ENCODE measurements at places on chromosomes 4 and X.
A peak's percentile ranks its signal among the peaks of the same experiment; 100 is the strongest.

GRCh38 chr4:25783126-25783525, 79.7 kb downstream of the SEL1L3 start:
- DNase-seq, result no peak

- DNase-seq, result peak; percentile 80
These were observed 61.0 kb downstream of the HPRT1 start for GRCh38 chrX:134520860-134521390.

DNA sequence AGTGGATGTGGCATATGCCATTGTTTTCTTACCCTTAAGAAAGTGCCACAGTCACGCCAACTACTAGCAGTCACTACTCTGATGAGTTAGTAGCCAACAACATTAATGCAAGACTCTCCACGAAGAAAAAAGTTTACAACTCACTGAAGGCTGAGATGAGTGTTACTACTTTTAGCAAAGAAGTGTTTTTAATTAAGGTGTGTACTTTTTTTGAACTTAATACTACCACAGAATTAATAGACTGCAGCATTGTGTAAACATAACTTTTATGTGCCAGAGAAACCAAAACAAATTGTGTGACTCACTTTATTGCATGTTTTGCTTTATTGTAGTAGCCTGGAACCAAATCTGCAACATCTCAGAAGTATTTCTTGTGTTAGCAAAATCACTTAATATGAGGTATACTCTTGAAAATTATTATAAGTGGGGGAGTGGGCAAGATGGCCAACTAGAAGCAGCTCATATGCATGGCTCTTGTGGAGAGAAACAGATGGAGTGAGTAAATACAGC, 2.2 kb upstream of the UGT2B4 start:
- no peak for DNase-seq

- DNase-seq, result no peak
These were observed 1535.3 kb upstream of the PCDH10 start for GRCh38 chr4:131613824-131614216.

GRCh38 chr4:169167957-169168858, 102.5 kb downstream of the SH3RF1 start:
- no peak for DNase-seq

DNA sequence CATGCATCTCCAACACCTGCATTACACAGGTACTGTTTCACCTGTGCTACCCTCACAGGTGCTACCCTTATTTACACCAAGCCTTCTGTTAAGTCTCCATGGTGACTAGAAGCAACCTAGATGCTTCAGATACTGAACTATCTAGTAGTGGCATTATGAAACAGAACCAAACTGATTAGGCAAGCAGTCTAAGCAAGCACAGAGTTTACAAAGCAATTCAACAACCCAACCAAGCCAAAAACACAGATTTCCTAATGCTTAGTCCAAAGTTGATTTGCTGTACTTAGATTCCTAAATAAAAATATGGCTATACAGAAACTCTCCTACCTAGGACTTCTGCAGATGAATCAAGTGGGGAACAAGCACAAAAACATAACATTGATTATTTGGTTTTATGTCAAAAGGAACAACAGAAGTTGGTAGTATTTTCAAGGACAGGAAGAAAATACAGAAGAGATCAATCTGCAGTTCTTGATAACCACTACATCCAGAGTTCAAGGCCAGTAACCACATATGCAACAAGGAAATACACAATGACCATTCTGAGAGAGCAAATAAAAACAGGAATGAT, 3.2 kb downstream of the TAPT1 start:
- no peak for DNase-seq

GRCh38 chr4:76155979-76156378, 7.8 kb upstream of the NUP54 start:
- no peak for DNase-seq

DNA sequence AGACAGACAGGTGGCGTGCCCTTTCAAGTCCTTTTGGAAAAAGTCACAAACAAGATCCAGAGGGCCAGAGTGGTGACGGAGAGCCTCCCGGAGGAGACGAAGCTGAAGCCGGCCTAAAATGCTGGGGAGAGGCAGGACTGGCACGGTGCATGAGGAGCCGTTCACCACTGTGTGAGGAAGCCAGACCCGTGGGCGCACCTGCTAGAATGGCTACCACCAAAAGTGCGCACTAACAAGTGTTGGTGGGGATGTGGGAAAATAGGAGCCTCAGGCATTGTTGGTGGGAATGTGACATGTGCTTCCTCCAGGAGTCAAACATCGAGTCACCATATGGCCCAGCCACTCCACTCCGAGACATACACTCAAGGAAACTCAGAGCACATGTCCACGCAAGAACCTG, 67.4 kb upstream of the HELT start:
- no peak for DNase-seq

DNA sequence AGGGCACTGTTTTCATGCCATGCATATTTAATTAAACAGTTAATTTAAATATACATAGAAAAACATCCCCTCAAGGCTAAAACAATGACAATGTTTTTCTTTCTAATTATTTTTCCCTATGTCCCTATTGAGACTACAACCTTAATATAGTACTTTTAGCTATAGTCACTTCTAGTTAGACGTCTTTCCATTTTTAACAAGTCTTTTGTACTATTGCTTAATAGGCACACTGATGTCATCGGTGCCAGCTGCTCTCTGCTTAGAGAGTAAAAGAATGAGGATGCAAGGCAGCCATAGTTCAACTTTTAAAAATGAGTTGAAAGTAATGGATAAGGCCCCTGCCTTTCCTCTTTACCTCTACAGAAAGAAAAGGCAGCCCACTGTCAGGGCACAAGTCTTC, 191.1 kb downstream of the KCTD8 start:
- DNase-seq, result peak; percentile 34

- DNase-seq, result no peak
These were observed 46.7 kb downstream of the MAOB start for GRCh38 chrX:43835559-43835958.

DNA sequence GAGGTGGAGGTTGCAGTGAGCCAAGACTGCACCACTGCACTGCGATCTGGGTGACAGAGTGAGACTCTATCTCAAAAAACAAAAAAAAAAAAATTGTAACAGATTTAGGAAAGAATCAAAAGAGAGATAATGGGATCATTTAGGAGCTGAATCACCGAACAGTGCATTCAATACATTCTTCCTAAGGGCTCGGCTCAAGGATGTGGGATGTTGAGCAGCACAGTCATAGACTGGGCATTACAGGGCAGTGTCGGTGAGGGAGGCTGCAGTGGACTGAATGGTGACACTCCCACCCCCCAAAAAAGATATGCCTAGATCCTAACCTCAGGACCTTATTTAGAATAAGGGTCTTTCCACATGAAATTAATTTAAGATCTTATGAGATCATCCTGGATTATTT, 70.0 kb downstream of the EVC2 start:
- peak; percentile 43 for DNase-seq

DNA sequence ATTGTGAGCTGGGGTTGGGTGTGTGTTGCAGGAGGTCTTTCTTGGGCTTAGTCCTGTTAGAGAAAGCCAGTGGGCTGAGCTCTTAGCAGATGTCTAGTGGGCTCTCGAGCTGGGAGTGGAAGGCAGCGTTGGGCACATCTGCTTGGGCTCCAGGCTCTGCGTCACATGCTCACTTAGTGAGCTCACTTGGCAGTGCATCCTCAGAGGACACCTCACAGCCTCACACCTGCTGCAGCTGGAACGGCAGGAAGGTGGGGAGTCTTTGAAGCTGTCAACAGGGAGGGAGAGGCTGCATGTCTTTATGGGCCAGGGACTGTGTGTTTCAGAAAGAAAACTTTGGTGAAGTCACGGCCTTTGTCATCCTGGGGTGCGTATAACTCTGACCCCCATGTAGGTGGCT, 82.2 kb downstream of the PSAPL1 start:
- DNase-seq, result no peak

DNA sequence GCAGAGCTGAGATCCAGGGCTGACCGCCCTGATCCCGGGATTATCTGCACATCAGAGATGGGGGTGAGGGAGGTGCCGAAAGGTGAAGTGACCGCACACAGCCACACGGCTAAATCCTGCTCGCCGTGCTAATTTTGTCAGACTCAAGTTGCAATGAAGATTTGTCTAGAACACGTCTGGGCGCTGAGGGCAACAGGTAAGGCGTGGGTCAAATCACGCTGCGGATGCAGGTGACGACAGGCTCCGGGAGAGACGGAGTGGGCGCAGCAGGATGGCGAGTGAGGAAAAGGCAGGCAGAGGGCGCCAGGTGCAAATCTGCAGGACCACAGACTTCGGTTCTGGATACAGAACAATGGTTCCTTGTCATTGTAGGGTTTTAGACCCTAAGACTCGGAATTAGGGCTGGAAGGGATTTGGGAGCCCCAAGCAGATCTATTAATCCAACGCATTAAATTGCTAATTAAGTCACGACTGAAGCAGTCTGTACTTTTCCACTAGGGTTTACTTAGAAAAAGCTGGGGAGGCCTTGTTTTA, 1.9 kb upstream of the TBC1D14 start:
- DNase-seq, result peak; percentile 44

- peak; percentile 10 for DNase-seq
These were observed 96.2 kb upstream of the APOOL start for GRCh38 chrX:84907324-84907968.

GRCh38 chrX:23896981-23897380, 10.8 kb downstream of the APOO start:
- DNase-seq, result no peak

- DNase-seq, result peak; percentile 47
These were observed 19.4 kb downstream of the MTM1 start for GRCh38 chrX:150587585-150588503.

DNA sequence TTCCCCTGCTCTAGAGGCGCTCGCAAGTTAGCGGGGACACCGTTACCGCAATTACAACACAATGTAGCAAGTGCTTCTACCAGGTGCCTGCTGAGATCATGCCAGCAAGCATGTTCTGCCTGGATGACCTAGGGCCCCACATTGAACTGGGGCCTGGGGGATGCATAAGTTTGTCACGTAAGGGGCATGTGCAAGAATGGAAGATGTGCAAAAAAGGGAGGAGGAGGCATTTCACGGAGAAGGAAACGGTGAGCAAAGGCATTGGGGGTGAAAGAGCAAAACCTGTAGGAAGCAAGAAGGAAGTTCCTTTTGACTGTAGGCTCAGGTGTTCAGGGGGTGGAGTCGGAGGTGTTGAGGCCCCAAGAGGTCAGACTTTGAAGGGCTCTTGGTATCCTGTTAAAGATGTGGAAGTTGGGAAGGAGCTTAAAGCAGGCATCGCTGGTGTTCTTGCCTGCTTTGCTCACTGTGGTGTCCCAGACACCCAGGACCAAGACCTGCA, 602 bp upstream of the SCARB2 start:
- no peak for DNase-seq

DNA sequence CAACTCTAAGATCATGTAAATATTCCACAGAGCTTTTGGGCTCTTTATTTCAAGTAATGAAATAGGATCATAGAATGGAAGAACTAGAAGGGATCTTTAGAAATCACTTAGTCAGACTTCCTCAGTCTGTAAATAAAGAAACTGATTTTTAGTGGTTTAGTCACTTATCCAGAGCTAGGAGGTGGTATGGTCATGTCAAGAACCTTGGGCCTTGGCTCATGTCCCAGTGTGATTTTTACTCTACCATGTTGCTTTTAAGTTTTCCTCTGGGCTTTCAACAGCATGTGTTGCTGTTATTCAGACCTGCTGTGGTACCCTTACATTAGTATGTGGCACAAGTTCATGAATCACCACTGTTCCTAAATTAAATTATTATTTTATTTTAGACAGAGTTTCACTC, 184.9 kb downstream of the FRAS1 start:
- no peak for DNase-seq

- DNase-seq, result no peak
These were observed 529.2 kb downstream of the INPP4B start for GRCh38 chr4:142316913-142317312.

DNA sequence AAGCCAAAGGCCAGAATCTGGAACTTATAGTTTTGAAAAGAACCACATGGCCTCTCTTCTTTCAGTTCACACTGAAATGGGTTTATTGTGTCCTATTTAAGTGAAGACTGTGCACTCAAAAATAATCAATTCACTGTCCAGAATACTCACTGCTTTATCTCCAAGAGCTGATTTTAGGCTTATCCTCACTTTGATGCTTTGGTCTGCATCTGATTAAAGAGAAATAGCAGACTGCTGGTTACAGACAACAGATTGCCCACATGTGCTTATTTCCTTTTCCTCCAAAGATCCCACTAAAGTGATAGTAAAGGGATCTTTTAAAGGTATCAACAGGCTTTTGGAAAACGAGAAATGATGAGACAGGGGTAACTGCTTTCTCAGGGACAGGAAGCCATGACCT, 30.6 kb downstream of the ACE2 start:
- DNase-seq, result no peak

DNA sequence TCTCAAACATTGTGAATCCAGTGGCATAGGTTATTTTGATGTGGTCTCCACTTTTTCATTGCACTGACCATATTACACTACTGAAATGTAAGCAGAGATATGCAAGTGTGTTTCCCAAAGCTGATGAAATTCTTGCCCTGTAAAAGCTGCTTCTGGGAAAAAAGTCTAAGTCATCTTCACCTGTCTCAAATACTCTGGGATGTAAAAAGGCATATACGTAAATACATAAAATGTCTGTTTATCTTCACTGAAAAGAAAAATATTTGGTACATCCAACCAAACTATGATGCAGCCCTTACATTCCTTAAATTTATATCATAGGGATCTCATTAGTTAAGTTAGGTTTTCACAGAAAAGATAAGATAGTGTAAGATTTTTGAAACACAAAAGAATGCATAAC, 7.9 kb downstream of the KDR start:
- peak; percentile 20 for DNase-seq

- DNase-seq, result no peak
These were observed 56.9 kb downstream of the GABRB1 start for GRCh38 chr4:47088298-47088697.

DNA sequence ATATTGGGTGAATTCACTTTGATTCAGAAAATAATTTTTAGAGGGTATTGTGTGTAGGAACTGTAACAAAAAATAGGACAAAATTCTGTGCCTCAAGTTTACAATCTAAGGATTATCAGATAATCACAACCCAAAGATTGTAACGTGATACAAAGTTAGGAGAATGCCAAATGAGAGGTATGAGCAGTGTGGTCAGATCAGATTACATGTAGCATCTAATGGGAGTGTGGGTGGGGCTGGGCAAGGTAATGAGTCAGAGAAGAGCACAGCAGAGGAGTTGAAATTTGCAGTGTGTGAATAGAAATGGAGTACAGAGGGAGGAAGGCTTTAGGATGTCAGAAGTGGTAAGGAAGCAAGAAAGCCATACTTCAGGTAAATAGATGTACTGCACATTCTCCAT, 103.4 kb upstream of the TEX13A start:
- peak; percentile 28 for DNase-seq

DNA sequence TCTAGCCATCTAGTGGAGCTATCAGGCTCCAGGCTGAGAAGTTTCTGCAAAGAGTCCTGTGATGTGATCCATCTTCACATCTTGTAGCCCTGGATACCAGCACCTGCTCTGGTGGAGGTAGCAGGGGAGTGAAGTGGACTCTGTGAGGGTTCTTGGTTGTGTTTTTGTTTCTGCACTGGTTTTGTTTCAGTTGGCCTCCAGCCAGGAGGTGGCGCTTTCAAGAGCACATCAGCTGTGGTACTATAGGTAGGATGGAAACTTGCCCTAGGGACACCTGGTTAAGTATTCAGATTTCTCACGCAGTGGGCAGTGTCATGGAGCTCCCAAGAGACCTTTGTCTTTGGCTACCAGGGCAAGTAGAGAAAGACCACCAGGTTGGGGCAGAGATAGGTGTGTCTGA, 257.5 kb upstream of the SLC7A11 start:
- DNase-seq, result no peak

All from fibroblast of pulmonary artery (primary cell).